ENCODE measurements at places on chromosomes 11 and 22. TPM values are rescaled to one million over a fixed set of nuclear protein-coding genes. Genes with fewer than 3 reads are reported as not detected.

Gene CASP5
- not detected for total RNA-seq

Gene RAG2
- not detected for total RNA-seq

Gene CD3E
- total RNA-seq: 11.6 TPM

Gene KRTAP5-11
- total RNA-seq: not detected

Gene UBQLN3
- not detected for total RNA-seq

Gene NAV2
- 6.5 TPM for total RNA-seq

Gene VWA5A
- total RNA-seq: 0.77 TPM

Gene KCNK4
- total RNA-seq: not detected

Gene LDHAL6A
- not detected for total RNA-seq

Gene LRRC56
- total RNA-seq: 1.9 TPM

Gene PRSS23
- total RNA-seq: 0.13 TPM

Gene OR2AT4
- total RNA-seq: not detected

Gene FUT4
- total RNA-seq: 3.3 TPM

Gene CRYAB
- total RNA-seq: not detected

Gene OR5P2
- total RNA-seq: not detected

DNA sequence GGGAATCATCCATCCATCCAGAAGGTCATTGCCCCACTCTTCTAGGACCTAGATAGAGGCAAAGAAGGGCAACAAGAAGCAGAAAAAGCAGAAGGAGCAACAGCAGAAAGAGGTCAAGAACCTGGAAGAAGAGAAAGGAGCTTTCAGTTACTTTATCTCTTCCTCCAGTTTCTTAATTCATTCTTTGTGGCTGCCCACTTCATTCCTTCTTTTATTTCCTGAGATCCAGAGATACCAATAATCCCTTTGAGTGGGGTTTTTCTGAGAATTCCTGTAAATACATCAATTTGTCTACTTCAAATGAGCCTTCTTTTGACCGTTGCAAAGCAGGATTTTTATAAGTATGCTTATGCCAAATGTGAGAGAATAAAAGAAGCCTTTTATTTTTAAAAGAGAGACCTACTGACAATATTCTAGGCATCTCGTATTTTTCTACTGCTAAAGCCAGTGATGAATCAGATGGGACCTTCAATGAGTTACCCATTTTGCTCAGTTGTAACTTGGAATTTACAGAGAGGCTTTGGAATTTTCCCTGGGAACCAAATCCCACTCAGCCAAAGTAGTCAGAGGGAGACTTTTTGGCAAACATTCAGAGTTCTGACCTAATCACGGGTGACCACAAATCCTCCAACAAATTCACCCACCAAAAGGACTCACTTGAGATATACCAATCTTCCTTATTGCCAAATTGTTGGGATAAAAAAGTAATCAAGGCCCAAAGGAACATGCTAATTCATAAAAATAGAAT is 54.9 kb downstream of the ZC3H12C start:
- DNase-seq: no peak

- no peak for DNase-seq
These were observed 1.3 kb downstream of the FAM181B start for GRCh38 chr11:82732348-82732733.

GRCh38 chr11:123778511-123778910 is 24.2 kb upstream of the OR6X1 start:
- no peak for DNase-seq

DNA sequence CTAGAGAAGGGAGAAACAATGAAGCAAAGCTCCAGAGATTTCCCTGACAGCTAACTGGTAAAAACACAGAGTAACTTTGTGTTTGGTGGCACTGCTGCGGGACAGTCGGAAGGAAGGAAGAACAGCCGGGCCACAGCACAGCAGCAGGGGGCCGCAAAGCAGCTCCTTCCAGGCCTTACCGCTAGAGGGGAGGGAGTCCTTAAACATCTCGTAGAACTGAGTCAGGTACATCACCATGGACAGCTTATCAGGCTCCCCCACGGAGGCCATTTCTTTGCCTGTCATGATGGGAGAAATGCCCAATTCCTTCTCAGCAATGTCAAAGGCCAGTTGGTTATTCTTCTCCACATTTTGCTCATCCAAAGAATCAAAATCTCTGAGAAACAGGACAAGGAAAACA is 114.6 kb upstream of the BID start:
- DNase-seq: no peak

GRCh38 chr11:47271961-47272661 is 2.2 kb downstream of the MADD start:
- no peak for DNase-seq

GRCh38 chr11:69446108-69446507 is 35.4 kb upstream of the LINC01488 start:
- no peak for DNase-seq

GRCh38 chr22:47396105-47396504 is 633.7 kb downstream of the TBC1D22A start:
- no peak for DNase-seq

DNA sequence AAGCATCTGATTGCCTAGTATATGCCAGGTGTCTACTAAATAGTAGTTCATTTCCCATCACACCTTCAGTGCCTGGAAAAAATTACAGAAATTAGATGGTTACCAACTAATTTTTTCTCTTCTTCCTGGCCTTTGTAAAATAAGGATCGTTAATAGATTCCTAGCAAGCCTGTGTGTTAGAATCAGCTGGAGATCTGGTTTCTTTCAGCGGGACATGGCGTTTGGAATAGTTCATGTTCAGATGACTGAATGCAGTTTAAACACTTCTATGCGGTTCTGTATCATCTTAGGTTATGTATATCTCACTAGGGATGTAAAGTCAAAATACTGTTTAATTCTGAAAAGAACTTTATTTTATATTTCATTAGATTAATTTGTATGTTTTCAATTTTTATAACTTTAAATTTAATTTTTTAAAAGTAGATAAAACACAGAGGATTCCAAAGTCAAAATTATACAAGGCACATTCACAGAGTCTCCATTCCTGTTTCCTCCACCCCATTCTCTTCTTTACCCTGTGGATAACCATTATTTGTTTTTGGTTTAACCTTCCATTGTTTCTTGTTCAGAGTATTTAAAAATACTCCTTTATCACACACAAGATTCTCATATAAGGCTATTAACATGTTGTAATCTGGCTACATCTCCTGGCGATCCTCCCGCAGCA is 132.8 kb downstream of the ATXN10 start:
- DNase-seq: no peak

GRCh38 chr11:94806419-94806818 is 38.3 kb downstream of the AMOTL1 start:
- no peak for DNase-seq

DNA sequence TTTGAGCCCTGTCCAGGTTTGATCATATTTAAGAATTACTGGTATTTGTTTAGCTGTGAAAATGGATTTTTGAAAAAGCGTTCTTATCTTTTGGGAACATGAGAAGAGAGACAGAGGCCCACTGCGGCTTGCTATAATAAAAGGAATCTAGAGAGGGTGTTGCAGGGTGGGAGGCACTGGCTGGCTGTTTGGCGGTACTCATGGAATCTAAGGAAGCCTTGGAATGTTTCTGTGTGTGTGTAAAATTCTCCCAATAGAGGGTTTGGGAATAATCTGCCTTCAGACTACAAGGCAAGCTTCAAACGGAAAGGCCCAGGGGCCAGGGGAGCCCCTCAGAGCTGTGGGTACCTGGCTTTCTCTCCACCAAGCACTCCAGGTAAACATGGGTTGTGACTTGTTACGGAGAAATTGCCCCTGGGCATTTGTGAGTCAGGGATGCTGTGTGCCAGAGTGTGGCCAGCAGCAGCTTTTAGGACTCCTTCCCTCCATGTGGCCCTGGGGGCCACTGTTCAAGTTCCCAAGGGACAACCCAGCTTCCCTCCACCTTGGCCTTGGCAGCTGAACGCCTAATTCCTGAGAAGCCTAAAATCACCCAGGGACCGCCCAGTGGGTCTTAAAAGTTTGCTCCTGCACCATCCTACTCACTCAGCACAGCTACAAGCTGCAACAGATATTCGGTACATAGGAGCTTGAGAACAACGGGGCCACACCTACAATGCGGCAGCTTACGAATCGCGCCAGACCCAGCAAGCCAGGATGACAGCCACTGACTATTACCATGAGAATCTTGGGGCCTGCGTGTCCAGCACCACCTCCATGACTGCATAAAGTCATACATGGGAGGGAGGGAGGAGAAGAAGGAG is 14.1 kb upstream of the SYT8 start:
- DNase-seq: no peak

DNA sequence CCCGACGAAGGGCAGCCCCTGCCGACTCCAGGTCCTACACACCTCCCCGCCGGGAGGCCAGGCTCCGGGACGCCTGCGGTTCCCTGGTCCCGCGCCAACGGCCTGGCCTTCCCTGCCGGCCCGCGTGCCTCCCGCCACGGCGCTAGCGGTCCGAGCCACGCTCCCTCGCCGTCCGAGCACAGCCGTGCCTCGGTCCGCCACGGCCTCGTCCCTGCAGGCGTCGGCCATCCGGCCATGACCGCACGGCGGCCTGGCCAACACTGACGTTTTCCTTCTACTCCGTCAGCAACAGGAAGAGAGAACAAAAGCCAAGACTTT is 532 bp downstream of the EIF4G2 start:
- DNase-seq: no peak

GRCh38 chr22:24731761-24732160 is 42.8 kb downstream of the PIWIL3 start:
- no peak for DNase-seq

DNA sequence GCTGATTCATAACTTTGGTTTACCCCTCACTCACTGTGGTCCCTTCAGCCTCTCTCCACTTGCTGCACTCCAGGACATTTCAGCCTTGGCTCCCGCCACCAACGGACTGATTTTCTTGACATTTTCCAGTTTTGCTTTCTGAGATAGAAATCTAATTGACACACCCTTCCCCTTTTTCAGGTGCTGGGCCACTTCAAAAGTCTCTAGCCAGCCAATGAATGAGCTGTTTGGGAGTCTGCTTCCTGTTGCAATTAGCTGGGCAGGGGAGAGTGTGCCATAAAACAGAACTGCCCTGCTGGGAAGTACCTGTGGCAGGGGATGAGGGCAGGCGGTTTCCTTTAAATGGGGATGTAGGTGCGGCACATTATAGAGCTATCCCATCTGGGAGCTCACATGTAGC is 21.1 kb upstream of the PLET1 start:
- no peak for DNase-seq

DNA sequence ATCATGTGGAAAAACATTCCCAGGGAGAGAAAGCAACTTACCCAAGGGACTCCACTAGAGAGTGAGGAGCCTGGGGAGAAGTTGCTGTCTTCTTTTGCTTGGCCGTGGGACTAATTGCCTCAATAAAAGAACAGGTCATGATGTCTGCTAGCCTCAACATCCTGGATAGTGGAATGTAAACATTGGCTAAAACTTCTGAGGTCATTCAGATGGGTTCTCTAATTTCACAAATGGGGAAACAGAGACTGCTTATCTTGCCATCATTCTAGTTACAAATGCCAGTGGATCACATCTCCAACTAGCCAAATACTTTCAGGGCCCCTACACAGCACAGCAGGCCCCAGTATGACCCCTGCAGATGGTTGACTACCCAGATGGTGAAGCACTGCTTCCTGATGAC is 28.4 kb upstream of the PAMR1 start:
- DNase-seq: no peak

GRCh38 chr11:121422675-121423074 is 29.4 kb upstream of the SORL1 start:
- DNase-seq: peak; percentile 72

GRCh38 chr11:15169815-15170551 is 55.3 kb downstream of the INSC start:
- no peak for DNase-seq

DNA sequence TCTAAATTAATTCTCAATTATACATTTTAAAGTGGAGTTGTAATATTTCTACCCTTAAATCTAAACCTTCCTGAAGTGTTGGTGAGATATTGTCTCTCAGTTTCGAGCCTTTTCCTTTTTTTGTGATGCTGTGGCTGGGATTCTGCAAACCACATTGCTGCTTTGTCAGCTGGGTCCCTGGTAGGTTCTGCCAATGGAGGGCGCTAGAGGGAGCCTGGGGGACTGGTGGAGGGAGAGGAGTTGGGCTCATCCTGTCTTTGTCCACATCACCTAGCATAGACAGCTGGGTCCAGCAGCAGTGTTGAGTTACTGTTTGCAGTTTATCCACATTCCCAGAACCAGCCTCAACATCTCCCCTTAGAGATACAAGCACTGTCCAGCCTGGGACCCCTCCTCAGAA is 41.0 kb downstream of the TRAF6 start:
- DNase-seq: no peak

DNA sequence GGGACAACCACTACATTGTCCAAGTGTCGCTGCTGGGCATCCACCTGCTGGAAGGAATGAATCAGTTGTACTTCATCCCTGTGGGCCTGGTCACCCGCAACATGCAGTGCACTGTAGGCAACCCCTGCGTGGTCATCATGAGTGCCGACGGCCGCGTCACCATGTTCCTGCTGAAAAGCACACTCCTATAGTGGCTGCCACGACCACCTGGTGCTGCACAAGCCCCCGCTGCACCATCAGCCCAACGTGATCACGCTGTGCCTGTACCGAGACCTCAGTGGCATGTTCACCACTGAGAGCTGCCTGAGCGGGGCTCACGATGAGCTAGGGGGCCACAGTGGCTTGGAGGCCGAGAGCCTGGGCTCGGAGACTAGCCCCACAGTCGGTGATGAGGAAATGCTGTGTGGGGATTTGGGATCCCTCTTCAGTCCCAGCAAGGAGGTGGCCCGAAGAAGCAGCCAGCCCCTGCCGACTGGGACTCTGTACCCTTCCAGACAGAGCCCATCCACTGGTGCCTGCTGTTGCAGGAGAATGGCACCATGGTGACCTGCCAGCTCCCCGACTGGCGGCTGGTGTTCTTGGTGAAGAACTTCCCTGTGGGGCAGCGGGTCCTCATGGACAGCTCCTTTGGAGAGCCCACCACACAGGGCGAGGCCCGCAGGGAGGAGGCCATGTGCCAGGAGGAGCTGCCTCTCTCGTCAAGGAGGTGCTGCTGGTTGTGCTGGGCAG is 15.7 kb upstream of the SLC5A4 start:
- DNase-seq: no peak

DNA sequence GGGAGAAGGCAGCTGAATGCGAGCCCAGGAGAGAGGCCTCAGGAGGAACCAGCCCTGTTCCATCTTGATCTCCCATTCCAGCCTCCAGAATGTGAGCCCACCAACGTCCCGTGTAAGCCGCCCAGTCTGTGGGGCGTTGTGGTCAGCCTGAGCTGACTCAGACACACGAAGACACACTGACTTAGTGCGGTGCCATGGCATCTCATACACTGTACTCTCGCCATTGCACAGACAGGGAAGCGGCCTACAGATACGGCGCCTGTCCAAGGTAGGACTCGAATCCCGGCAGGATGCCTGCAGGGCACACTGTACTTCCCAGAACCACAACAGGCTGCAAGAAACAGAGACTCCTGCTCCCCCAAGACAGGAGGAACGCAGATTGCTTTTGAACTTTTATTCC is 179.6 kb downstream of the CTTN start:
- no peak for DNase-seq

DNA sequence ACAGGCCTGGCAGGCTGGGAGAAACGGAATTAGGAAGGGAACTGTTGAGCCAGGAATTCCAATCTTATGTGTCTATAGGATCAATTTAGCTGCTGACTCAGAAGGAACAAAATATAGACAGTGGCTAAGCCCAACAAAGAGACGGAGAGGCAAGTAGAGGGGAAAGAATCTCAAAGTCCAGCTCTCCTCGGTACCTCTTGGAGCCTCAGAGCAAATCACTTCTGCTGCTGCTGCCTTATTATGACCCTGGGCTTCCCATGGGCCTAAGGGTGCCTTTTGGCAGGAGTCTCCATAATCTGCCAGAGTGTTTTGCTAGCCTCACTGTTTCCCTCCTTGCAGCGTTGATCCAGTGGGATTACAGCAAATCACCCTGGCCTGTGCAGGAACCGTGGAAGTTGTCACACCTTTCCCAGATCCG is 31.7 kb downstream of the PAX6 start:
- no peak for DNase-seq

- no peak for DNase-seq
These were observed 59.2 kb downstream of the CACNG2 start for GRCh38 chr22:36644333-36644757.
